T-helper 17 cell (primary cell): ENCODE measurements at places on chromosomes 2 and 18.

DNA sequence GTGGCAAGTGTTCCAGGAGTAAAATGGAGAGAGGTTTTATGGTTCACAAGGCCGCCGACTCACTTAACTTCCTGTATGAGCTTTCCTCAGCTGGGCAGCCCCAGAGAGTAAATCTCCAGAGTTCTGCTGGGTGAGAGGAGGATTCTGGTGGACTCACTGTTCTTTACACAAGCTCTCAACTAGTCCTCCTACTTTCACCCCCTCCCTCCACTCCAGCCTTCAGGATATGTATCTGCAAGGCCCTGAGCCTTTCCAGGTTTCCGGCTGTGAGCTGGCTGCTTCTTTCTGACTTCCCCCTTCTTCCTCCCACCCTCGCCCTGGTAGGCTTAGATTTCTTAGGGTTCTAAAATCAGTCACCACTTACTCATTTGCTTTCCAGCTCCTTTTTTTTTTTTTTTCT is 34.0 kb downstream of the EML6 start:
- DNase-seq, result no peak

DNA sequence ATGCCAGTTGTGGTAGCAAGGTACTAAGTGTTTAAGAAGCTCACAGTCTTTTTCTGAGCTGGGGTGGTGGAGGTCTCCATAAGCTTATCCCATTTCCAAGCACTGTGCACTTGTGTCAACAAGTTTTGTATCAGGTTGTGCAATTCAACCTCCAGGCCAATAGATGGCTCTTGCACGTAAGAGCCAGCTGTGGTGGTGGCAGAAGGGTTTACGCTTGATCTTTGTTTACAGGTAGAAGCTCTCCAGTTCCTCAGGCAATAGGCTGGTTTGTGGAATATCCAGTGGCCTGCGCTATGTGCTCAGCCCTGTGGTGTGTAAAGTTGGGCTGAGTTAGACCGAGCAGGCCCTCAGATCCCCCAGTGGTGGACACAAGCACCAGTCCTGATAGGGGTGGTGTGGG is 89.7 kb upstream of the CNTNAP5 start:
- no peak for DNase-seq

DNA sequence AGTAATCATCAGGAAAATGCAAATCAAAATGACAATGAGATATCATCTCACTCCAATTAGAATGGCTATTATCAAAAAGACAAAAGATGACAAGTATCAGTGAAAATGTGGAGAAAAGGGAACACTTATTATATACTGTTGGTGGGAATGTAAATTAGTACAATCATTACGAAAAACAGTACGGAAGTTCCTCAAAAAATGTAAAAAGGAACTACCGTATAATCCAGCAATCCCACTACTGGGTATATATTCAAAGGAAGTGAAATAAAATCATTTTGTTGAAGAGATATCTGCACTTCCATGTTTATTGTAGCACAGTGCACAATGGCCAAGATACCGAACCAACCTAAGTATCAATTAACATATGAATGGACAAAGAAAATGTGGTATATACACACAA is 52.4 kb upstream of the TEX51 start:
- DNase-seq, result no peak

GRCh38 chr2:40470822-40471813 is 19.2 kb upstream of the SLC8A1 start:
- no peak for DNase-seq

DNA sequence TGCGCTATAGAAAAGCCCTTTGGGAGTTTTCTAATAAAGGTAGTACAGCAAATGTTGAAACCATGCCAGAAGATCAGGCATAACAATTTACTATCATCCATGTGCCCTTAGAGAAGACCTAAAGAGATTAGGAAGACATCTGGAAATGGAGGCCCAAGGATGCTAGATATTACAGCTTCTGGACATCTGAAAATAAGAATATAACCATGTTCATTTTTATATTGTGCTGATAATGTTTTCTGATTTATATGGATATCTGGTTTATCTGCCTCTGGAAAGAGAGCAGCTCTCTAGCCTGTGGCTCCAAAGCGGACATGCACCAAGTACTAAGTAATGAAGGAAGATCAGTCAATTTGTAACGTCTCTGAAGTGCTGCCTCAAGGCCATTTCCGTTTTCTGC is 478.0 kb upstream of the DDX18 start:
- no peak for DNase-seq

DNA sequence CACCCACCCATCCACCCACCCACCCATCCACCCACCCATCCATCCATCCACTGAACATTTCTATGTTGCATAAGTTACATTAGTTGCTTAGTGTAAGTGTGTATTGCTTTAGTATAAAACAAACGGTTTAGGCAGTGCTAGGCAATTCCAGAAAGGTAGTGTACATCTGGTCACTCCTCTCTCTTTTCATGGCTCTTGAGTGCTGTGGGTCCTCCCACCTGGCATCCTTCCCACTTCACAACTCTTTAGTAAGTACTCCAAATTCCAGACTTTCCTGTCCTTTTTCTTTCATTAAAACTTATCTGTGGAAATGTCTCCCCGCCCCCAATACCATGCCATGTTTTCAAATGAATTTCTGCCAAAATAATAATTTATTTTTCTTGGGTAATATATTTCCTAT is 122.5 kb downstream of the PLEKHM3 start:
- DNase-seq, result no peak

- no peak for DNase-seq
Observed at GRCh38 chr2:172215172-172215935, 112.7 kb upstream of the DLX2 start.

DNA sequence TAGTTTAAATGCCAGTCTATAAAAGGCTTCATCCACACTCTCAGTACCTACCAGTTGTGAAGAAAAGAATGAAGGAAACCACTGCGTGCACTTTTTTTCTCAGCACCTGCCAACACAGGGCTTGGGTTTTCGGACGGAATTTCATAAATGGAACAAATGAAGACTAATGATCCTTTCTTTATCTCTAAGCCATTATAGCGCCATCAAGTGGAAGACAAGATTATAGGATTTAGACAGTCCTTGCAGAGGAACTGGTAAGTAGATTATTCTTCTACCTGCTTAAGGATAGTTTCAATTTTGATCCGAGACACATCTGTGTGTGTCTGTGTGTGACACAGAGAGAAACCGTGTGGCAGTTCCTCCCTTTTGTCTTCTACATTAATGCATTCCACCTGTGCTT is 245.6 kb downstream of the NRXN1 start:
- DNase-seq, result no peak

GRCh38 chr18:49757513-49758262 is 55.6 kb downstream of the ACAA2 start:
- DNase-seq, result no peak

DNA sequence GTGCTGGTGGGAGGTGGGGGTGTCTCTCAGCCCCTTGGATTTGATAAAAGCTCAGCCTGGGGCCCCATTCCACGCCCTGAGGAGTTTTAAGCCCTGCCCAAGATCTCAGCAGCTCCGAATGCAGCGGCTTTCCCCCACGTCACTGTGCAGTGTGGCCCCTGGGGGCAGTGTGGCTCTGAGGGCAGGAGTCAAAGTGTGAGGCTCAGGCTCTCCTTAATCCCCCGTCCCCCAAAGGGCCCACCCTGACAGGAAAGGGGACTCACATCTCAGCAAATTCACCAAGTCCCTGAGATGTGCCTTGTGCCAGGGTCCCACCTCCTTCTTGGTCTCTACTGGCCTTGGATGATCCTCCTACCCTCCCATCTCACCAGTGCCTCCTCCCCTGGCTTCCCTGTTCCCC is 25.2 kb downstream of the NPPC start:
- DNase-seq, result no peak

DNA sequence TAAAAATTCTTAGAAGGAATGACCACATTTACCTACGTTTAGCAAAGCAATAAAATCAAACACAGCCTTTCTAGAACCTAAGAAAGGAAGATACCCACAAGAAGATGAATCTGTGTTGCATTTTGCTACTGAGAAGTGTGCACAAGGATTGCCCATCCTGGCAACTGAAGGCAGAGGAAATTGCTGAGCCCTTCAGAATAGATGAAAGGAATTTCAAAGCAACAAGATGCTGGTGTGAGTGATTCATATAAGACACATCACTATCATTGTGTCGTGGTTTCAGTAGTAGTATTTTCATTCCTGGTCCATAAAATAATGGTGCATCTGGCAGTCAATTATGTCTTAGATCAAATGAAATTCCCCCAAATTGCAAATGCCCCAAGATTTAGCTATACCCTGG is 48.4 kb upstream of the ANKRD44 start:
- DNase-seq, result no peak

DNA sequence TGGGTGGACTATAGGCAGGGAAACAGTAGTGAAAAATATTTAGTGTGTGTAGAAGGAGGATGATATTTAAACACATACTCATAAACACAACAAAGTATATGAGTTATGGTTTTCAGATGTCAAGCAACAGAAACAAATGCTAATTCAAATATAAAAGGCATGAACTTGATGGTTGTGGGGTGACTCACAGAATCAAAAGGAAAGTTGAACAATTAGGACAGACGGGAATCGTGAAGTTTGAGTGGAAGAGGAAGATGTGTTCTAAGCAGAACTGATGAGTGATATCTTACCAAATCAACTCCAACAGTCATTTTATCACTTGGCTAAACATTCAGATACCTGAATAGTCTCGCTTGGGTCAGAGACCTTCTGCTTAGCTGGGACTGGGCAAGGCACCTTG is 53.6 kb upstream of the ITGA6 start:
- DNase-seq, result no peak

DNA sequence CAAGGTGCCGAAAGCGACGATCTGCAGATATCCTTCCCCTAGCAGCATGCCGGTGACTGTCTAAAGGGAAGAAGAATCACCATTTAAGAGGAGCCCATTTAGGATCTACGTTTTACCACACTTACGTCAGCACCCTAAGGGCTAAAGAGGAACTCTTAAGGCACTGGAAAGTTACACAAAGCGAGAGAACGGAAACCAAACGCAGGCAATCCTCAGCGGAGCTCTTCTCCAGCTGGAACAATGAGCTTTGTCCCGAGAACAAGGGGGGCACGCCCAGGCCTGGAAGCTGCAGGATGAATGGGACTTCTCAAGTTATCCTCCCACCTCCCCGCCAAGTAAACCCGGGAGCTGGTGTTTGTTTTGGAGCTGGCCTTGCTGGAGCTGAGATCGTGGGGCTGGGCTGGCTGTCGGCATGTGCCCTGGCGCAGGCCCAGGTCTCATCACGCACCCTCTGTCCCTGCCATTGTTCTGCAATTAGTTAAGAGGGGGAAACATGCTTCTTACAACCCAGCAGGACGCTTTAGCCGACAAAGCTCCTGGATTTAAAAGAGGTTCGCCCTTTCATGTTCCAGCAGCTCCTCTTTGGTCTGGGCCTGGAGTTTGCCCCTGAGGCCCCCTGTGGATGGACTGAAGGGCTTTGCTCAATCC is 36.4 kb downstream of the PXDN start:
- no peak for DNase-seq

GRCh38 chr2:60356346-60356745 is 197.1 kb downstream of the BCL11A start:
- DNase-seq, result no peak

- DNase-seq, result no peak
Observed at GRCh38 chr2:145812165-145812554, 1292.2 kb upstream of the ZEB2 start.

DNA sequence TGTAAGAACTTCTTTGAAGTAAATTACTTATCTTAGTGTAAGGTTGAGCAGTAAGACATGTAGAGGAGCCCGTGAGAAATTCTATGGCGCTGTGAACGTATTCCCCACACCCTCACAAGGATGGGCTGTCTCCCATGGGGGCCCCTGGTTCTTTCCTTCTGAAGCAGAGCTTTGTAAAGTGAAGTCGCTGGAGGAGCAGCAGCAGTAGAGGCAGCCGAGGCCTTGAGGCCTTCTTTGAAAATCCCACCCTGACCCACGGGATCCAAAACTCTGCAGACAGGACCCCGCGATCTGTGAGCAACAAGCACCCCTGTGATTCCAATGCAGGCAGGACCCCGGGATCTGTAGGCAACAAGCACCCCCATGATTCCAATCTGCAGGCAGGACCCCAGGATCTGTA is 23.8 kb upstream of the SNTG2 start:
- no peak for DNase-seq

DNA sequence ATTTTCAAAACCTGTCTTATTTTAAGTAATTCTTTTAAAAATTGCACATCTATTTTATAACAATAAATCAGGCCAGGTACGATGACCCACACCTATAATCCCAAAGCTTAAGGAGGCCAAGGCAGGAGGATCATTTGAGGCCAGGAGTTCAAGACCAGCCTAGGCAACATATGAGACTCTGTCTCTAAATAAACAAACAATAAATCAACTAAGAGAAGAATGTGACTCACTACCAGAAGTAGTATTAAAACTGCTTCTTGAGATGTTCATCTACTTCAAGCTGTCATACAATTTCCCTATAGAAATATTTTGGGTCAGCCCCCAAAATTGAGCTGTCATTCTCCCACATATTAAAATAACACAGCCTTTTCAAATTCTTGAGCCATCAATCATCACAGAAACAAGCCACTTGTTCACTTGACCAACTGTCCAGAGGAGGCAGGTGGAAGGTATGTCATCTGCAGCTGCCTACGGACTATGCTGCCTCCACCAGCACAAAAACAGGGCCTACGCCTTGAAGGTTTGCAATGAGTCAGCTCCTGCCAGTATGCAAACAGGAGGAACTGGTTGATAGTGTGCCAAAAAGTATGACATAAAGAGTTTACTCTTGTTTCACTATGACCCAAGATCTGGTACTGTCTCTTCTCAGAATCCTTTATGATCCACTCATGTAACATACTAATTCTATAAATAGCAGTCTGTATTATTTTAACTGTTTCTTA is 33.6 kb downstream of the KIDINS220 start:
- no peak for DNase-seq

DNA sequence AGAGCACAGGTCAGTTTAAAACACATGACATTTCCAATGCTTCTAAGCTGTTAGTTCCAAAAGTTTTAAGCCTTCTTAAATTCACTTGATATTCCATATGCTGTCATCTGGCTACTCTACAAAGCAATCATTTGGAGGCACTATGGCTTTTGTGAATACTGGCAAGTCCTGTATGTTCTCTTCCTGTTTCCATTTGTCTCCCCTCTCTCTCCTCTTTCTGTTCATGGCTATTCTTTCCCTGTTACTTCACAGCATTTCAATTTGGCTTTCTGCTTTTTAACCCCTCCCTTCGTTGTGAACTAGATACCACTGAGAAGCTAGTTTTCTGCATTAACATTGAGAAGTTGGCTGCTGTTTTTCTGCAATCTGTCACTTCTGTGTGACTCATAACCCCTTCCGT is 1337.2 kb upstream of the CELF4 start:
- DNase-seq, result no peak

DNA sequence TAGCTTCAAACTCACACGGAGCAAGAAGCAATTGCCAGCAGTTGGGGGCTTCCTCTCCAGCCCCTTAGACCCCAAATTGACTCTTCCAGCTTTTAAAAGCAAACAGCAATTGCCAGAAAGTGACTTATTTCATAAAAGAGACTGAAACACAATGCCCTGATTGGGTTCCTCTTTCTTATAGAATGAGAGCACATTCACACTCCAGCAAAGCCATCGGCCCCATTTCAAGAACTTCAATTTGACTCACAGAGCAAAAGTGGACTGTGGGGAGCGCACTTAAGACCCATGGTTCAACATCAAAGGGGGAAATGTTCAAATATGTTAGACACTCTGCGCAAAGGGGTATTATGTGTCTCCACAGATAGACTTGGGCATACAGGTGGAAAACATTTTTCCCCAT is 484.7 kb downstream of the BCL11A start:
- DNase-seq, result no peak

GRCh38 chr18:63106727-63107126 is 212.8 kb downstream of the BCL2 start:
- no peak for DNase-seq
